ENCODE measurements at places on chromosomes 7 and 10.

DNA sequence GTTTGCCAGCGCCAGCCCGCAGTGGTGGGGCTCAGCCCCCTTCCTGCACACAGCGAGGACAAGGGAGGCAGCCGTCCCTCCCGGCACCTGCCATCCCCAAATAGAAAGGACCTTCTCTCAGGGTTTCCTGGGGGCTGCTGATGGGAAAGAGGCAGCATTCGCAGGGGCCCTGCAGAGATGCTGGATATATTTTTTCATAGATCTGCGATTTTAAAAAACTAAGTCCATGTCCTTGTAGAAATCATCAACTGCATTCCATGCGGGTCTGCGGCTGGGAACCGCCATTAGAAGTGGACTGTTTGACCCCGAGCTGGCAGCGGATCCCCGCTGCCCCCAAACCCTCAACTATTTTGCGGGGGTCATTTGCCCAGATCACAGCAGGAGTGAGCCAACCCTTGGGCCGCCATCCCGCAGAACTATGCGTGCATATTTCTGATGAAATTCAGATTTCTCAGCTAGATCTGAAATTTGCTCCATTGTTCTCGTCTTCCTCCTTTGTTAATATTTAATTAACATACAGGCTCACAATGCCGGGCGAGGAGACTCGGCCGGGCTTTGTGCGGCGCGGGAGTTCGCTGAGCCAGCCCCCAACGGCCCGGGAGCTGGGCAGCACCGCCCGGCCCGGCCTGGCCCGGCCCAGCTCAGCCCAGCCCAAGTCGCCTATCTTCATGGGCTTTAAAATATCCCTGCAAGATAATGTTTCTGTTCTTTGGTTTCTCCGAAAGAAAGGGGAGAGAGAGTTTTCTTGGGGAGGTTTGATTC is 2.0 kb downstream of the EN2 start:
- no peaks in the 10 kb centered on the region for H3K36me3 ChIP-seq
- no peak overlapping the region for H3K27ac ChIP-seq
- no peak overlapping the region for H3K4me3 ChIP-seq
- H3K4me1 ChIP-seq: peaks cover 18% of the 10 kb centered on the region
- H3K27me3 ChIP-seq: peaks cover 96% of the 10 kb centered on the region
- no peak for DNase-seq

- H3K27ac ChIP-seq: peak overlapping the region; percentile 29
- H3K4me1 ChIP-seq: peaks cover 15% of the 10 kb centered on the region
- H3K4me3 ChIP-seq: no peak overlapping the region
- no peak for DNase-seq
- H3K27me3 ChIP-seq: no peaks in the 10 kb centered on the region
These were observed 91.4 kb downstream of the CCDC71L start for GRCh38 chr7:106569500-106569929.

- H3K4me3 ChIP-seq: no peak overlapping the region
- peak overlapping the region; percentile 9 for H3K27ac ChIP-seq
- no peaks in the 10 kb centered on the region for H3K27me3 ChIP-seq
- H3K4me1 ChIP-seq: no peaks in the 10 kb centered on the region
- no peaks in the 10 kb centered on the region for H3K36me3 ChIP-seq
These were observed 32.8 kb downstream of the BTRC start for GRCh38 chr10:101386659-101387259.

DNA sequence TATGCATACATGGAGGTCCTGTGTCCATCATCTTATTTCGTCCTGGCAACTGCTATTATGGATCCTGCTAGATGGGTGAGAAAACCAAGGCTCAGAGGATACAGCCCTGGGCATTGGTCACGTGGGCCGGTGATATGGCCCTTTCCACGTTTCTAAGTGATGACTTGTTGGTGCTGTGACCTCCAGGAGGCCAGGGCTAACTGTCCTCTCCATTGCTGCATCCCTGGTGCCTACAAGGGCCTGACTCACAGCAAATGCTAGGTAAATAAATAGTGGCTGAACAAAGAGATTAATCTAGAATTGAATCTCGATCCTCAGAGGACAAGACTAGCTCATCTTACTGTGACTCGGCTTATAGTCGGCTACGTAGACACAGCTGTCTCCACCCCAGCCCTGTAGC is 78.6 kb downstream of the FAM53B start:
- DNase-seq: no peak
- no peaks in the 10 kb centered on the region for H3K27me3 ChIP-seq
- H3K4me3 ChIP-seq: no peak overlapping the region
- peak overlapping the region; percentile 6 for H3K27ac ChIP-seq
- peaks cover 21% of the 10 kb centered on the region for H3K4me1 ChIP-seq

DNA sequence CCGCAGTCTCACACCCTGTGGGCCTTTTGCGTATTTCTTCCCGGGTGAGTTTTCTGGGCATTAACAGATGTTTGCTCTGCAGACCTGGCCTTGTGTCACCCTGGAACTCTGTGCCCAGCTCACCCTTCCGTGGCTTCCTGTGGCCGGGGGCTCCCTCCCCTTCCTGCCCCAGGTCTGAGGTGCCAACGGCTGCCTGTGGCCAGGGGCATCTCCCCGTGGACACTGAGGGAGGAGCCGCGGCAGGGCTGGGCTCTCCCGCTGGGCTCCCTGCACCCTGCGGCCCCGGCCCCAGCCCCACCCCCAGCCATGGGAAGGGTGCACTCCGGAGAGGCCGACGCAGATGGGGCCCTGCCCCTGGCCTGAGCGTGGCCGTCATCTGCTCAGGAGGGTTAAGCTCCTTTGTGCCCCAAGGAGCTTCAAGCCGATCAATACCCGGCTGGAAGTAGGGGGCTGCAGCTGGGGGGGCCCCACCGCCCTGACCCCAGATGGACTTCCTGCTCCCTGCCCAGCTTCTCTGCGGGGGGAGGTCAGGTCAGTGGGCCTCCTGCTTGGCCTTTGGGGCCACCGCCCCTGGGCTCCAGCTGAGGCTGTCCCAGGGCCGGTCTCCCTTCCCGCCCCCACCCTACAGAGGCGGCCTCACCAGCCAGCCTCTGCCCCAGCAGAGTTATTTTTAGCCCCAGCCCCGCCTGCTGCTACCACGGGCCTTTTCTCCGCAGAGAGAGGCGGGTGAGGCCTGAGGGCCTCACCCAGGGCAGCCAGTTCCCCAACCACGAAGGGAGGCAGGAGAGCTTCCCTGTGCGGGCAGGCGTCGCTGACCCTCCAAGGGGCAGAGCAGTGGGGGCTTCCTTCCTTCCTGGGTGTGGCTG is 24.2 kb downstream of the PWWP2B start:
- H3K4me1 ChIP-seq: peaks cover 56% of the 10 kb centered on the region
- no peaks in the 10 kb centered on the region for H3K27me3 ChIP-seq
- no peak overlapping the region for H3K4me3 ChIP-seq
- DNase-seq: peak; percentile 89
- no peaks in the 10 kb centered on the region for H3K36me3 ChIP-seq

- no peak for DNase-seq
- H3K27me3 ChIP-seq: no peaks in the 10 kb centered on the region
- H3K4me1 ChIP-seq: peaks cover 21% of the 10 kb centered on the region
These were observed 2.1 kb downstream of the TRDMT1 start for GRCh38 chr10:17199351-17199804.

DNA sequence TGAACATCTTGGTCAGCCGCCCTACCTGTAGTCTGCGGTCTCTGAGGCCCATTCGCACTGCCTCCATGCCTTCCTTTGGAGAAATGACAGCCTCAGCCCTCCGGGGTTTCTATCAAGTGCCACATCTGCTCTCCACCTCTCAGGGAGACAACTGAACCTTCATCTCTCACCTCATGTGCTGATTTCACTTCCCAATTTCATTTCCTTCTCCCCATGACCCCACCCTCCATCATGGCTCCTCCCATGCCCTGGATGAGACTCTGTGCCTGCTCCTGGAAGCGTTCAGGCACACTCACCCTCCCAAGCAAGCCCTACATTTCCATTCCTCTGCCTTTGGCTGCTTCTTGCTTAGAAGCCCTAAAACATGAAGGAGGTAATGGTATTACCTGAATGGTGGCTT is 7.8 kb upstream of the SCD start:
- no peaks in the 10 kb centered on the region for H3K36me3 ChIP-seq
- H3K4me3 ChIP-seq: no peak overlapping the region
- H3K27ac ChIP-seq: no peak overlapping the region
- H3K4me1 ChIP-seq: peaks cover 15% of the 10 kb centered on the region
- no peaks in the 10 kb centered on the region for H3K27me3 ChIP-seq

GRCh38 chr10:75407713-75408508 is 6.3 kb upstream of the ZNF503 start:
- peaks cover 14% of the 10 kb centered on the region for H3K4me1 ChIP-seq
- H3K4me3 ChIP-seq: peak overlapping the region; percentile 89

DNA sequence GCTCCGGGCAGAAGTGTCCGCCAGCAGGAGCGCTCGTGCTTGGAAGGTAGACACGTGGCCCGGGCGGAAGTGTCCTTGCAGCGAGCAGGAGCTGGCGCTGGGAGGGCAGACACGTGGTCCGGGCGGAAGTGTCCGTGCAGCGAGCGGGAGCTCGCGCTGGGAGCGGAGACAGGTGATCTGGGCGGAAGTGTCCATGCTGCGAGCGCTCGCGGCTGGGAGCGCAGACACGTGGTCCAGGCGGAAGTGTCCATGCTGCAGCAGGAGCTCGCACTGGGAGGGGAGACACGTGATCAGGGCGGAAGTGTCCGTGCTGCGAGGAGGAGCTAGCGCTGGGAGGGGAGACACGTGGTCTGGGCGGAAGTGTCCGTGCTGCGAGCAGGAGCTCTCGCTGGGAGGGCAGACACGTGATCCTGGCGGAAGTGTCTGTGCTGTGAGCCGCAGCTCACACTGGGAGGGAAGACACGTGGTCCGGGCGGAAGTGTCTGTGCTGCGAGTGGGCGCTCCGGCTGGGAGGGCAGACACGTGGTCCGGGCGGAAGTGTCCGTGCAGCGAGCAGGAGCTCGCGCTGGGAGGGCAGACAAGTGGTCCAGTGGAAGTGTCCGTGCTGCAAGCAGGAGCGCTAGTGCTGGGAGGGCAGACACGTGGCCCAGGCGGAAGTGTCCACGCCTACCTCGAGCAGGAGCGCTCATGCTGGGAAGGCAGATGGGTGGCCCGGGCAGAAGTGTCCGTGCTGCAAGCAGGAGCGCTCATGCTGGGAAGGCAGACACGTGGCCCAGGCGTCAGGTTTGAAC is 41.1 kb upstream of the PRKAR1B start:
- no peaks in the 10 kb centered on the region for H3K27me3 ChIP-seq
- no peaks in the 10 kb centered on the region for H3K36me3 ChIP-seq
- DNase-seq: no peak
- H3K4me1 ChIP-seq: peaks cover 21% of the 10 kb centered on the region

- H3K36me3 ChIP-seq: no peaks in the 10 kb centered on the region
- no peak for DNase-seq
- H3K4me1 ChIP-seq: no peaks in the 10 kb centered on the region
These were observed 18.6 kb upstream of the ZMIZ2 start for GRCh38 chr7:44729949-44730590.

DNA sequence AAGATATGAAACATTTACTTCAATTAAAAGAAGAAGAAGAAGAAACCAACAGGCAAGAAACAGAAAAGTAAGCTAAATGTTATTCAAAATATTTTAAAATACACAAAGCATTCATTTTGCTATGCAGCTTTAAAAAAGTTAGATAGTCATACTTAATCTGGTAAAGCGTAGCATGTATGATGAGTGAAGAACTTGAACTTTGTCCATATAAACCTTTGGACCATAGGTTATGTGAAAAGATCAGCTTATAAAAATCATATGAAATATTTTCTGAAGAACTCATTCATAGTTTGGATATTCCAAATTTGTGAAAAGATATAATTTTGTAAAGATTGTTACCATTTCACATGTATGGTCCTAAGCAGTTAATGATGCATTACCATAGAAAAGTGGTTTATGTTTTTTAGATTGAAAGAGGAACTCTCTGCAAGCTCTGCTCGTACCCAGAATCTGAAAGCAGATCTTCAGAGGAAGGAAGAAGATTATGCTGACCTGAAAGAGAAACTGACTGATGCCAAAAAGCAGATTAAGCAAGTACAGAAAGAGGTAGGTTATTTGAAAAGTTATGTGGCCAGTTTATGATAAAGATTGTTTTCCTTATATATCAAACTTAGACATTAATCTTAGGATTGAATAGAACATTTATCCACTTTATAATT is 37.3 kb downstream of the KIF20B start:
- H3K4me1 ChIP-seq: no peaks in the 10 kb centered on the region
- DNase-seq: no peak
- H3K36me3 ChIP-seq: no peaks in the 10 kb centered on the region
- H3K27me3 ChIP-seq: no peaks in the 10 kb centered on the region

DNA sequence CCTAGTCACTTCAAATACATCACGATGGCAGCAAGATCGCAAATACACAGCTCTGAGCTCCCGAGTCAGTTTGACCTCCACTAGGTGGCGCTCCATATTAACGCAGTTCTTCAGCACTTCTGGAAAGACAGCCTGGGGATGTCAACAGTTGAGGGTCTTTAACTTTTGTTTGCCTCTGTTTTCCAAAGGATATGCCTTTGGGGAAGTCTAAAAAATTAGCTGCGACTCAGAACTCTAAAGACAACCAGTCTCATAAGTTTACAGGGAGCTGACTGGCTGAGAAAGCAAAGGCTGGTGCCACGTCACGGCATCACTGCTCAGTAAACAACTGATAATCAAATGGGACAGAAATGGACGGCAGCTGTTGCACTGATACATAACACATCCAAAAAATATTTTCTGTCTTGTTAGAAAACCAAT is 458.8 kb downstream of the SORCS1 start:
- no peaks in the 10 kb centered on the region for H3K36me3 ChIP-seq
- H3K4me1 ChIP-seq: no peaks in the 10 kb centered on the region
- peak; percentile 88 for DNase-seq
- no peaks in the 10 kb centered on the region for H3K27me3 ChIP-seq

- no peaks in the 10 kb centered on the region for H3K4me1 ChIP-seq
- peaks cover 3% of the 10 kb centered on the region for H3K27me3 ChIP-seq
These were observed 12.2 kb upstream of the FAM20C start for GRCh38 chr7:179948-180694.

GRCh38 chr10:28939281-28940157 is 262.2 kb downstream of the BAMBI start:
- no peaks in the 10 kb centered on the region for H3K36me3 ChIP-seq
- peaks cover 24% of the 10 kb centered on the region for H3K4me1 ChIP-seq
- H3K4me3 ChIP-seq: no peak overlapping the region
- H3K27ac ChIP-seq: peak overlapping the region; percentile 77
- H3K27me3 ChIP-seq: no peaks in the 10 kb centered on the region

DNA sequence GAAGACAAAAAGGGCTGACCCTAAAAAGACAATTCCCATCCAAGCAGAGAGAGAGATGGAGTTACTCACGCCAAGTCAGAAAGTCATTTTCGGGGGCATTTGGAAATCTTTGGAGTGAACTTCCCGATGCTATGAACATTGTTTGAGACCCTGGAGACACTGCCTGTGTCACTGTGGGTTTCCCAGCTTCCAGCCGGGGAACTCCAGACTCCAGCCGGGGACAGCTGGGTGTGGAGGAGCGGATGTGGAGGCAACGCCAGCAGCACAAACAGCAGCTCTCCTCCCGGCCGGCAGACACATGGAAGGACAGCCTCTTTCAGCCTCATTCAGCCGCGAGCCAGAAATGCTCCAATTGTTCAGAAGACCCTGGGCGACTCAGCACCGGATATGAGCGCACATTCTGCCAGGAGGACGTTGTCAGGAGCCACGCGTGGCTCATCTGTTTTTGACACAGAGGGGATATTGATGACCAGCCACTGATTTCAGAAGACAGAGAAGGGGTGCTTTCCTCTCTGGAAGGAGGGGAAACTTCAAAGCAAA is 97.6 kb downstream of the PRPF18 start:
- H3K27ac ChIP-seq: peak overlapping the region; percentile 26
- peaks cover 3% of the 10 kb centered on the region for H3K4me1 ChIP-seq
- H3K36me3 ChIP-seq: no peaks in the 10 kb centered on the region
- no peaks in the 10 kb centered on the region for H3K27me3 ChIP-seq
